ENCODE measurements at places on chromosomes 3 and 15.

DNA sequence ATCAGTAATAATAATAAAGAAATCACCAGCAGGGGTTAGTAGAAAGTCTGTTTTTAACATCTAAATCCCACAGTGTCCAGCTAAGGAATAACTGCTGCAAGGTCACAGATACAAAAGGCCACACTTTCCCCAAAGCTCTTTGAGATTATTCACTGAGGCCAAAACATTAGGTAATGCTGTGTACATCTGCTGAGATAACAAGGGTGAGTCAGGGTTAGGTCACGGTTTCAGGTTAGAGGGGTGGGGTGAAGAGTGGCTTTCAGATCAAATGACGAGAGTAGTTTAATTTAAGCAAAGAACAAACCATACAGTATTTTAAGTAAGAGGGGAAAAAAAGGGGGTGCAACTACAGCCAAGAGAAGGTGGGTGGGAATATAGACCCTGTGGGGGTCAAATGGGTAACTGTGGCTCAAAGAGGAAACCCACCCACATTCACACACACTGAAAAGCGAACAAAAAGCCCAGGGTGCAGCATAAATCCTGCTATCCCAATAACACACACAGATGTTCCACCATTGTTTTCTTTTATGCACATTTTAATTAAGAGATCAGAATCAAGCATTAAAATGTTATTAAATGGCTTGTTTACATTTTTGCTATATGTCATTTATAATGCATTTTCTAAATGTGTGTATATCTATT lies 412.9 kb downstream of the TIGIT start:
- no peak for DNase-seq

GRCh38 chr3:120244834-120245225 lies 40.2 kb downstream of the GPR156 start:
- no peak for DNase-seq

DNA sequence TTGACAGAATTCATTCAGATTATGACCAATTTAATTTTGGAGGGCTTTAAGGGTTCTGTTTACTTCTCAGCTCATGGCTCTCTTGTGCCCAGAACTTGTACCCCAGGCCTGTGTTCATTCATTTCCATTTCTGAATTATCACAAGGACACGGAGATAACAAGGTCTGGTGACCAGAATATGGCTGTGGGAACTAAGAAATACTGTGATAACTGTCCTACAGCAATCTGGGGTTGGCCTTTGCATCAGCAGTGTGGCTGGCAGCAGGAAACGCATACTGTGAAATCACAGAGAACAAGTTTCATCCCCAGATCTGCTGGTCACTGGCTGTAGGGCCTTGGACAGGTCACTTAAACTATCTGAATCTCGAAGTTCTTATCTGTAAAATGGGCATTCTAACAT lies 41.8 kb upstream of the TPM1 start:
- DNase-seq = no peak

- DNase-seq = no peak
Observed at GRCh38 chr3:56771376-56771775, 30.4 kb downstream of the ARHGEF3 start.

- no peak for DNase-seq
Observed at GRCh38 chr3:181721046-181721875, 9.5 kb downstream of the SOX2 start.

DNA sequence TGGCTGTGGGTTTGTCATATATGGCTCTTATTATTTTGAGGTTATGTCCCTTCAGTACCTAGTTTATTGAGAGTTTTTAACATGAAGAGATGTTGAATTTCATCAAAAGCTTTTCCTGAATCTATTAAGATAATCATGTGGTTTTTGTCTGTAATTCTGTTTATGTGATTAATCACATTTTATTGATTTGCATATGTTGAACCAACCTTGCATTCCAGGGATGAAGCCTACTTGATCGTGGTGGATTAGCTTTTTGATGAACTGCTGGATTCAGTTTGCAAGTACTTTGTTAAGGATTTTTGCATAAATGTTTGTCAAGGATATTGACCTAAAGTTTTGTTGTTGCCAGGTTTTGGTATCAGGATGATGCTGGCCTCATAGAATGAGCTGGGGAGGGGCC lies 33.1 kb upstream of the IQCF2 start:
- no peak for DNase-seq

GRCh38 chr3:175932586-175932985 lies 1073.5 kb downstream of the NAALADL2 start:
- DNase-seq = no peak

GRCh38 chr15:81776976-81777375 lies 268.8 kb downstream of the MEX3B start:
- no peak for DNase-seq

DNA sequence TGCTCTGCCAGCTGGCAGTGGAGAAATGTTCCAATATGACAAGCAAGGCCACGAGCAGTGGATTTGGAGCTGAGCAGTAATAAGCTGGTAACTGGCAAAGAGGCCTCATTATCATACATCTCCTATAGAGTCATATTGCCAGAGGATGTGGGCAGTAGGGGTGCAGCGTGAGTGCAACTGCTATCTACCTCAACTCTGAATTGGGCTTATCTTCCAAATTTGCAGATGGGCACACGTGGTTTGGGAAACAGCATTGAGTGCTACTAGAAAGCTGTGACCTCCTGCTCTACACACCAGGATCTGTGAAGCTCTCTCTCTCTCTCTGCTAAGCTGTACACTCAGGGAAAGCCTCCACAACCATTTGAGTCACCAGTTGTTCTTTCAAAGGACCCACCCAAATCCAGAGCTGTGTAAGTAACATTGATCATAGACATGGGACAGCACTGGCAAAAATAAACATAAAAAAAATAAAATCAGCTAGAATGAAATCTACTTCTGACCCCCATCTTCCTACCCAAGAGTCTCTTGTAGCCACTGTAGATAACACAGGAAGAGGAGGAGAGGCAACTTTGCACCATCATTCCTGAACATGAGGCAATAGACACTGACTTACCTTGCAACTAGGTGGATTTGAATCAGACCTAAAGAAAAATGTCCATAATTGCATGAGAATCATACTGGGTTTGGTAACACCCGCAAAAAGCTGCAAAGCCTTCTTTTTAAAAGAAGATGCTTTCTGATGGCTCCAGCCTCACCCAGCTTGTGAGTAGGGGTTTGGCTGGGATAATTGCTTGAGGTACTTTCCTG lies 82.9 kb upstream of the THBS1 start:
- DNase-seq = no peak

GRCh38 chr3:175426805-175427204 lies 567.7 kb downstream of the NAALADL2 start:
- DNase-seq = no peak

DNA sequence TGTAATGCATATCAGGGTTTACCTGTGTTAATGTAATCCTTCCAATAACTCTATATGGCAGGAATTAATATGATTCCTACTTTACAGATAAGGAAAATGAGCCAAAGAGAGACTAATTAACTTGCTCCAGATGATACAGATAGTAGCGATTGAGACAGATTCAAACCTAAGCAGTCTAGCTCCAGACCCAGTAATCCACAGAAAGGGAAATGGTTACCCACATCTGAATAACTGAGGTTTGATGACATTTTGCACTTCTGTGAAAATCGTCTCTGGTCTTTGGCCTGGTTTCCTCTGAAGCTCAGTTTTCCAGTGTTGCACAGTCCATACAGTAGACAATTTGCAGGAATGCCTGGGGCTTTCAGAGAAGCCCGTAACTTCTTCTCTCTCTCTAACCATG lies 177.1 kb upstream of the UMPS start:
- DNase-seq = no peak

GRCh38 chr3:147015334-147015733 lies 391.0 kb downstream of the ZIC4 start:
- no peak for DNase-seq

- no peak for DNase-seq
Observed at GRCh38 chr3:171883257-171883892, 40.2 kb downstream of the TMEM212 start.

DNA sequence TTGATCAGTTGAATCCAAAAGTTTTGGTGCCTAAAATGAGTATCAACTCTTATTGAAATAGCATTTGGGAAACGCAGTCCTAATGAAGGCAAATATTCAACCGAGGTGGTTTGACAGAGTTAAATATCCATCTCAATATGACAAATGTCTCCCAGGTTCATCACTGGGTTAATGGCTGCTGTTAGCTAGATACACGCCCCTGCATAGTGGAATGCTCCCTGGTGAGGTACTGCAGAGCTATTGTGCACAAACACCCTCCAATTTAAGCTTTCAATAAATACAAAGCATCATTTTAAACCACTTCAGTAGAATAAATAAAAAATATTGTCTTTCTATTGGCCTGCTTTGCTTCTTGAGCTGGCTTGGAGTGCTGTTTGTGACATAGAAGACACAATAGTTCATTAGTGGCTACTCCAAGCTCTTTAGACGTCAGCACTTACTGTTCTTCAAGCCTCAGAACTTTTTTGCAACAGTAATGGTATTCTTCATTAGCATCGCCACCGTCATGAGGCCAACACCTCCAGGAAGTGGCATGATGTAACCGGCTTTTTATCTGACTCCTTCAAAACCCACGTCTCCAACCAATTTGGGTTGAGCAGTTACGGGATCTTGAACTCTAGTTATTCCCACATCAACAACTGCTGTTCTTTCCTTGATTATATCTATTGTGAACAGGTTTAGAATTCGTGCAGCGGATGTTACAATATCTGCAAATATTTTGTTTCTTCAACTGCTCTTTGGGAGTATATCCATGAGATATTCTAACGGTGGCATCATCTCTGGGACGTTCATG lies 1159.6 kb upstream of the EPHA6 start:
- DNase-seq = no peak

DNA sequence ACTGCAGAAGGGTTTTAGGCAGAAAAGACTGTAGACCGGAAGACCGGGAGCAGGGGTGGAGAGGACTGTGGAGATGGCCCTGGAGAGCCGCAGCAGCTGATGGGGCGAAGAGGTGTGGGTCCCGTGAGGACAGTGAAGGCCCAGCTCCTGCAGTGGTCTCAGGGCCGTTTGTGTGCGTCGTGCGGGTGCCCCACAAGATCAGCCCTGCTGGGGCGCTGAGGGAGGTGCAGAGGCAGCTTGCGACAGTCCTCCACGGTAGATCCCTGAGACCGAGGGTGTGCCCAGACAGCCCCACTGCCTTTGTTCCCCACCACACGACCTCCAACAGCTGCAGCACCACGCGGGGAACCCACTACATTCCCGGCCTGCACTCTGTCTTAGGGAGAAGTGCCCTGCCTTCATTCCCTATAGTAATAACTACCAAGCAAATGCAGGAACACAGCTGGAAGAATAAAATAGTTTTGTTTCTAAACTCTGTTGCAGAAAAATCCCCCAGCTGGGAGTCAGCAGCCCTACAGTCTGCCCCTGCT lies 19.0 kb upstream of the CRABP1 start:
- no peak for DNase-seq

Data from stimulated activated CD8-positive, alpha-beta memory T cell treated with anti-CD3 and anti-CD28 coated beads, Interleukin-4, amount 100 ng/mL, for 1 hour (primary cell).